Stimulated activated CD8-positive, alpha-beta memory T cell treated with anti-CD3 and anti-CD28 coated beads, Interleukin-2, amount 100 ng/mL, for 48 hours (primary cell): ENCODE measurements at places on chromosomes 16 and 17.

DNA sequence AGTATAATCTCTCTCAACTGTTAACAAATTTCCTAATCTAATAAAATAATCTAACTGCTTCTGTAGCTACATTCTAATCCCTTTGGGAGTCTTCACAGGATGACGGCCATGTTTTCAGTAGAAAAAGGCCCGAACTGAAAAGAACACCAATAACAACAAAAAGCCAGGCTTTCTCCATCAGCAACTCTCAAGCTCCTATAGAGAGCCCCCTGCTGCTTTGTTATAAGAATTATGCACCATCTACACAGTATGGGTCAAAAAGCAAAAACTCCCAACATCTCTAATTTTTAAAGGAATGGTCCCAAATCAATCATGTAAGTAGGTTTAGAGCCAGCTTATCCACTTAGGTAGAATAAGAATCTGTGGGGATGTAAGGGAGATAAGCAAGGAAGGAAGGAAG lies 163.6 kb upstream of the C17orf78 start:
- DNase-seq: no peak

DNA sequence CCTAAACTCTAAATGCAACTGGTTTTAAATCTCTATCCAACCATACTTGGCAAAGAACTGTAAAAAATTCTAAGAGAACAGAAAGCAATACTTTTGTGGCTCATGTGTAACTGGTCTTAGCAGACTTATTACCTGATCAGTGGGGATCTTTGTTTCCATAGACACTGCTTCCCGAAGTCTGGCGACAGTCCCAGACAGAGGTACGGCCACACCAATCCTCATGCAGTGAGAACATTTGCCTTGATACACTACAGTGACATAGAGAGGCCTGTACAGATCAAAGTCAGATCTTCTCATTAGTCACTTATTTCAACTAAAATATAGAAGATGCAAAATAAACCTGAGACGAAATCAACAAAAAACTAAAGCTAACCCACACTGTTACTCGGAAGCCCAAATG lies 43.9 kb downstream of the USP31 start:
- DNase-seq: no peak

- no peak for DNase-seq
Observed at GRCh38 chr16:57145046-57146021, 40.5 kb downstream of the PSME3IP1 start.

- DNase-seq: no peak
Observed at GRCh38 chr16:81797443-81797842, 18.4 kb downstream of the PLCG2 start.

DNA sequence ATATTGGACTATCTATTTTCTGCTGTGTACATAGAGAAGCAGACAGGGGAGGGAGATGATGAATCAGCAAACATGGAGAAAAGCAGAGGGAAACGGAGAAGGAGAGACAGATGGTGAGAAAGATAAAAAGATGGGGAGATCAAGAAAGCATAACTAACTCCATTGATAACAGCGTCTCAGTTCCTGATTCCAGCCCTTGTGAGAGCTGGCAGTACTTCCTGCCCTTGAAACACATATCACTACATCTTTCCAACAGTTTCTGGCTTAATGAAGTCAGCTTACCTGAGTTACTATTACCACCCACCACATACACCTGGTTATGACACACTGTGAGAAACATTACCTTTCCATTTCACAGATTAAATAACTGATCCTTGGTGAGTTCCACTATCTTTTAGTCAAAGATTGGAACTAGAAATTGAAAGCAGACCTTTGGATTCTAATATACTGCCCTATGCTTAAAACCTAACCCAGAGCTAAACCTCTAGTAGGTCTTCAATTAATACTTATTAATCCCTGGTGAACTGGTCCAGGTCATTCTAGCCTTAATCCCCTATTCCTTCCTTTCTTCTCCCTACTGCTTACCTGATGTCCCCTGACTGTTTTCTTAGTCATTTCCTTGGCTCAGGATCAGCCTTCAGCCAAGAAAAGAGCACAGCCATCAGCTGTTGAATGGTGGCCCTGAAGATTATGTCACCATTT lies 346.6 kb upstream of the CCL2 start:
- DNase-seq: no peak

GRCh38 chr17:76872221-76872873 lies 4.1 kb downstream of the MGAT5B start:
- no peak for DNase-seq

- DNase-seq: no peak
Observed at GRCh38 chr16:28058839-28059589, 4.5 kb downstream of the GSG1L start.

DNA sequence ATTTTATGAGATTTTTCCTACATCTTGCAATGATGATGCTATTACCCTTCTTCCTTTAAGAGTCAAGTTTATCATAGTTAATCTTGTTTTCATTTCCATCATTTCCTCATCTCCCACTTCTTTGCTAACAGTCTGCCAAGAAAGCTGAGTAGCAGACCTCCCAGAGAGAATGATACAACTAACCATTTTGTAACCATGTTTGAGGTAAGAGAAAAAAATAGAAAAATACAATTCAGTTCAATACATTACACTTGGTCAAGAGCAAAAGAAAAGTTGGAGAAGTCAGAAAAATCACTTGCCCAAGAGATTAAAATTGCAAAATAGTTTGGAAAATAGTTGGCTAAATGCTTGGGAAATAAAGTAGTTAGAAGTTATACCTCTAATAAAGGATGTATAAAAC lies 154.4 kb downstream of the ABCA8 start:
- DNase-seq: no peak

GRCh38 chr17:36691606-36692005 lies 90.2 kb downstream of the MRM1 start:
- no peak for DNase-seq

DNA sequence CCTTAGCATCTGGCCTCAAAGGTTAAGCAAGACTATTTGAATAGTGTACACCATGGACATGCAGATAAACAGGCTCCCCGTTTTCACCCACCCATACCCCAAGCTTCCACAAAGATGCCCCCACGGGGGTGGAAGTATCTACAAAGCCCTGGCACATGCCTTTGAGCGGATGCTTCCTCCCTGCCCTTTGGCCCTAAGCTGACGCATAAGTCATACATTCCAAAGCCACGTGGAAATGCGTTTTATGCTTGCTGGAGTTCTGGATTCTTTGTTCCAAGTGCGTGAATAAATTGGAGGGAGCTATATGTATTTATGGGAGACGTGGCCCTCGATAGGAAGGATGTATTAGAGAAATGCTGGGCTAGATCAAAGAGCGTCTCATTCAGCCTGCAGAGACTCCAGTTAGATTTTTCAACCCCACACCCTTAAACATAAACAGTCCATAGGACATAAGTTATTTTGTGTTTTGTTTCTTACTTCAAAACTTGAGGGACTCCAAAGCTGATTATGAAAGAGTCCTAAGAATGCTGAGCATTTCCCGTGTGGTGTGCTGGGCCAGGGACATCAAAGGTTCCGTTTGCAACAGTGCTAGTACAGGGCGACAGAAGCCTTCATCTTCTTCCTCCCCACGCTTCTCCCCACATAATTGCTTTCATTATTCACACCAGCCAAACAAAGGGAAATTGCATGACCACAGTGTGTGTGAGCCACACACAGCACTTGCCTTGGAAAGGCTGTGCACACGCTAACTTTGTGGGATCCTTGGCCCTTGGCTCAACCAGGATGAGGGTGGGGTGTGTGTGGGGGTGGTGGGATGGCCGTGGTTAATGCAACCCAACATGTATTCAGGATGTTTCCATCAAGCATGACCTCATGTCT lies 73.6 kb downstream of the WIPI1 start:
- DNase-seq: no peak

DNA sequence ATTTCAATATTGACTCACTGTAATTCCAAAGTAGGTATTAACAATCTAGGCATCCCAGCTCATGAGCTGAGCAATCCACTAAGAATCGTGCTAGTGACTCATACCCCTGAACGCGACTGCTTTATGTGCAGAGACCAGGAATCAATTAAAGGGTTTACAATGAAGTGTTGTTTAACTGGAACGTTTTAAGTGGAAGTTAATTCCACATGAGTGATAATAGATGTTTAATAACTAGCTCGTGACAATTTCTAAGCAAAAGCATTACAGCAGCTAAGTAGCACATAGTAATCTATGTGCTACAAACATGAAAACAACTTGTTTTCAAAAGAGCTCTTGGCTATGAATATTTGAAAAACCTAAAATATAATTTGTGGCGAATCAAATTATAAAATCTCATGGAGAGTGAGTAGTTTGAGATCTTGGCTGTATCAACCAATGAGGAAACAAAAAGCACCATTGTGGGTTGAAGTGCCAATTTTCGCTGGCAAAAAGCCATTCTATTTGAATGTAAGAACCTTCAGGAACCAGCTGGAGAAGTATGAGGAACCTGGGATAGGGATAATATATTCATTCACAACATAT lies 9.4 kb downstream of the GJC1 start:
- no peak for DNase-seq

- no peak for DNase-seq
Observed at GRCh38 chr16:30997725-30998711, 12.4 kb downstream of the STX1B start.

DNA sequence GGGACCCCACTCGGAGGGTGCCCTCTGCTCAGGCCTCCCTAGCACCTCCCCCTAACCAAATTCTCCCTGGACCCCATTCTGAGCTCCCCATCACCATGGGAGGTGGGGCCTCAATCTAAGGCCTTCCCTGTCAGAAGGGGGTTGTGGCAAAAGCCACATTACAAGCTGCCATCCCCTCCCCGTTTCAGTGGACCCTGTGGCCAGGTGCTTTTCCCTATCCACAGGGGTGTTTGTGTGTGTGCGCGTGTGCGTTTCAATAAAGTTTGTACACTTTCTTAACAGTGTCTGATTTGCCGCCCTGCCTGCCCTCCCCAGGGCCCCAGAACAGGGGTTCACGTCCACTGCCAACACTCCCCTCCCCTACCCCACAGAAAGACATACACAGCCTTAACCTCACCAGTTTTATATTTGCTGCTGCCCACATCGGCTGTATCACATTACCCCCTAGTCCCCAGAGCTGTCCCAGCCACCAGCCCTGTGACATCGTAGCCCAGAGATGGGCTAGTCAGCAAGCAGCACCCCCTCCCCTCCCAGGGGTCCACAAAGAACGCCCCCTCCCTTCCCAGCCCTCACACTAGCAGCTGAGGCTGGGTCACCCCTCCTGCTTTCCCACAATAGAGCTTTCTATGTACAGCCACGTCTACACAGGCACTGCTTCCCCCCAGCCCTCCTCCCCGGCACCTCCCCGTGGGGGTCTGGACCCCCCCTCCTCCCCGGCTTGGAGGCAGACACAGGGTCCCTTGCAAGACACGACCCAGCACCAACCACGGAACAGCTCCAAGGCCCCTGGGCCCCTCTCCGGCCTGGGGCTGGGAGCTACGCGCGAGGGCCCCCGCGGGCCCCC lies 7.9 kb downstream of the GRN start:
- DNase-seq: no peak

DNA sequence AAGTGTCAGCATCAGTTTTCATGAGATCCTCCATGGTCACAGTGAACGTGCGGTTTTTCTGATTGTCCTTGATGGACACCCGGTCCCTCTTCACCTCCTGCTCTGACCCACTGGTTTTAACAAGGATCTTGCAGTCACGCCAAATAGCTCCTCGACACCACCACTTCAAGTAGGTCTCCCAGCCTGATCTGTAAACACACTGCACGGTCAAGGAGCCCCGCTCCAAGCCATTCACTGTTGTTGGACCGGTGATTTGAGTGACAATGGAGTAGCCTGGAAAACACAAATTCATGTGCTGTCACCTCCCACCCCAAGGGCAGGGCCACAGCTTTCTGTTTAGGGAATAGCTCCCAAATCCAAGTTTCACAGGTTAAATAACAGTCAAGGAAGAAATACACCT lies 8.2 kb downstream of the CD300LF start:
- DNase-seq: no peak

GRCh38 chr17:6756425-6757031 lies 682 bp downstream of the XAF1 start:
- DNase-seq: no peak

GRCh38 chr16:53741546-53741945 lies 37.6 kb downstream of the FTO start:
- no peak for DNase-seq

DNA sequence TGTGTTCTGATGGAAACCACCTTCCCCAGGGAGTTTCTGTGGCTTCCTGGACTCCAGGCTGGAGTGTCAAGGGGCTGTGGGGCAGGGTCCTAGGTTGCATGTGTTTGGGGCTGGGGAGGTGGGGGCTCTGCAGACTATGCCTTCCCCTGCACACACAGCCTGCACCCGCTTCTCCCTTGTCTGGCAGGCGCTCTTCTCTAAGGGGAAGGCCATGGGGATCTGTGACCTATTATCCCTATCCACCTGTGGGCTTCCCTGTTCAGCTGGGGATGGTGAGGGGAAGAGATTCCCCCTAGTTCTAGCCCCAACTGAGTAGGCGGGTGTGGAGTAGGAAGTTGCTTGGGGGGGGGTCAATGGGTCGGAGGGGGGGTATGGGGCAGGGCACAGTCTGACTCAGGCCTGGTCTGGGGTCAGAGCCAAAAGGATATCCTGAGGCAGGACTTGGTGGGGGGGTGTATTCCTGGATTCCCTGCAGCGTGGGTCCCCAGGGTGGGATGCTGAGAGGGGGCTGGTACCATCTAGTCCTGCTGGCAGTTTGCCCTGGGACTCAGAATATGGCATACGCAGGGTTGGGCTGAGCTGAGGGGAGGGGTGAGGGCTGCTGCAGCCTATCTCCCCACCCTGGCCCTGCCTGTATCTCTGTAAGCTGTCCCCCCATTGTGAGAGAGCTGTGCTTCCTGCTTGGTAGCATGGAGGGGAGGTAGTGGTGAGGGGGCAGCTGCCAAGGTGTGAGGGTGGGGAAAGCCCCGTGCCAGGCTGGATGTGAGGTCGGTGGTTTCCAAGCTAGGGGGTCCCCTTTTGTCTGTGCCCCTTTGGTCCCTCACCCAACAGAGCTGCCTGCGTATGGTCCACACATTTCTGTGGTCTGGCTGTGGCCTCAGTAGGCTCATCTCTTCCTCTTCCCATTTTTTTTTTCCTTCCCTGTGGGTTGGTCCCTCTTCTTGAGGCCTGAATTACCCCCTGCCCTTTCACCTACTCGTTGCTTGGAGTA lies 14.7 kb downstream of the RARA start:
- no peak for DNase-seq

DNA sequence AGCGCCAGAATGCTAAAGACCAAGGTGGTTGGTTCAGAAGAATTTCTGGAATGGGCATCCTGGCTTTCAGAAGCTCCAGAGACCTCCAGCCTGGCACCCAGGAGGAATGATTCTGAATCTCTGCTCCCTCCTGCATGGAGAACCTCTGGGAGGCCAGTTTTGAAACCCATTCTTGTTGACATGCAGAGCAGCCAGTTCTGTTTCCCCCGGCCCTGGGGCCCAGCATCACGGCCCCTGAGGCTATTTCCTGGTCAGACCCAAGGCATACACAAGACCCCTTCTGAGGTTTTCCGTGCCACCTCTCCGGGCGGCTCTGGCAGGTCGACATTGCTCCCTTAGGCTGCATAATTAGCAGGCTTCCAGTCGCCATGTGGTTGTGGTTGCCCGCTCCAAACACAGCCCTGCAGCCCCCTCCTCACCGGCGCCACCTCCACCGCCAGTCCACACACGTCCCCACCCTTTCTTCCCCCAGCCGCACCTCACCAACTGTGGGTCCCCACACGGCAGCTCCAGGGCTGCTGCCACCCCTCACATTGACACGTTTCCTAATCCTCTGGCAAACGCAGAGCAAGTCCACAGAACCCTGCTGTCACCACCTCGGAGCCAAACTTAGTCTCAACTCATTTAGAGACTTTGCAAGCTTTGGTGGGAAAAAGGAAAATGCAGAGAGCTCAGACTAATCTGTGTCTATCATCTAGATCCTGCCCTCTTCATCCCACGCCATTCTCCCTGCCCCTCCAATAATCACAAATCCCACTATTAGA lies 367.1 kb downstream of the SOX9 start:
- no peak for DNase-seq

- DNase-seq: no peak
Observed at GRCh38 chr16:5709889-5710288, 612.3 kb upstream of the EEF2KMT start.

- no peak for DNase-seq
Observed at GRCh38 chr16:76292218-76292617, 15.0 kb downstream of the CNTNAP4 start.
